GM04503 (cell line): ENCODE measurements at places on chromosomes 5 and 9.

DNA sequence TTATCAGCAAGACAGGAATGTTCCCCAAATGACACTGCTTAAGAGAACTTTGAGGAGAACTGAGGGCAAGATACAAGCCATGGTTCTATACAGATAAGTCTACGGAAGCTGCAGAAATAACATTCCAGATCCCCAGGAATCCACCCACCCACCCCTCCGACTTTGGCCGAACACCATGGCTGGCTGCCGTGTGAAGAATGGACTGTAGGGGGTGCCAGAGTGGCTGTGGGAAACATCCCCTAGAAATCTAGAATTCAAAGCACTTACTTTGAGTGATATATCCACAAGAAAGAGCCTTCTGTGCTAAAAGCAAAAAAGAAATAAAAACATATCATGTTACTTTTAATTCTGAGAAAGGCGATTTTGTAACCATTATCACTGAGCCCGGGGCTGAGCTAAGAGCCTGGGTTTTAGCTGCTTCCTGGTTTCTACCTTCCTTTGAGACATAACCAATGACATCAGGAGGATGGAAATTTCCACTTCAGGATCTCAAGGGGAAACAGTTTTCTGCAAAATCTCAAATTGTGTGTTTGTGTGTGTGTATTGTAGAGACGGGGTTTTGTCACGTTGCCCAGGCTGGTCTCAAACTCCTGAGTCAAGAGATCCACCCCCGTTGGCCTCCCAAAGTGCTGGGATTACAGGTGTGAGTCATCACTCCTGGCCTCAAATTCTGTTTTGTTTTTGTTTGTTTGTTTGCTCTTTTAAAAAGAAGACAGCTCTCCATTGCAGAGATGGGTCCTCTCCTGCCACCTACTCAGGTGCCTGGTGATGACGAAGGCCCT lies 36.4 kb downstream of the GGTA1 start:
- DNase-seq = no peak

GRCh38 chr9:114002271-114002985 lies 75.7 kb downstream of the AMBP start:
- DNase-seq = no peak

DNA sequence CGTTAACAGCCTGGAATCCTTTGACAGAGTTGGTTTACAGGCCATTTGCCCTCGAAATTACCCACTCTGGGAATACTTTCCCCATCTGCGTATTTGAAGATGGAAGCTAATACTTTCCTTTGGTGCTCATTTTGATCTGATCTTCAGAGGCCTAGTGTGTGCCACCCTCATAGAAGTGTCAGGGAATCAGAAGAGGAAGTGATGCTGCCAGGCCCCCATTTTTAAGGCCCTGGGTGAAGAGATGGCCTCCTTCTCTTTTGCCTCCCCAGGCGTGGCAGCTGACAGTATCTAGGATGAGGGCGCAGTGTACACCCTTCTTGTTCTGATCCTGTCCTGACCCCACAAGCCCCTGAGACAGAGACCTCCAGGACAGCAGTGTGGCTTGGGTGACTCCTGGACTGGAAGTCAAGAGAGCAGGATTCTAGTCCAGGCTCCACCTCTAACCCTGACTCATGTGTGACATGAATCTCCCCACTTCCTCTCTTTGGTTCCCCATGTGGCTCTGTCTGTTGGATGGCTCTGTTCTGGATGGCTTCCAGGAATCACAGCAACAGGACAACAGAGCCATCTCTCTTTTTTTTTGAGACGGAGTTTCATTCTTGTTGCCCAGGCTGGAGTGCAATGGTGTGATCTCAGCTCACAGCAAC lies 27.8 kb downstream of the CSF1R start:
- DNase-seq = peak; percentile 88

DNA sequence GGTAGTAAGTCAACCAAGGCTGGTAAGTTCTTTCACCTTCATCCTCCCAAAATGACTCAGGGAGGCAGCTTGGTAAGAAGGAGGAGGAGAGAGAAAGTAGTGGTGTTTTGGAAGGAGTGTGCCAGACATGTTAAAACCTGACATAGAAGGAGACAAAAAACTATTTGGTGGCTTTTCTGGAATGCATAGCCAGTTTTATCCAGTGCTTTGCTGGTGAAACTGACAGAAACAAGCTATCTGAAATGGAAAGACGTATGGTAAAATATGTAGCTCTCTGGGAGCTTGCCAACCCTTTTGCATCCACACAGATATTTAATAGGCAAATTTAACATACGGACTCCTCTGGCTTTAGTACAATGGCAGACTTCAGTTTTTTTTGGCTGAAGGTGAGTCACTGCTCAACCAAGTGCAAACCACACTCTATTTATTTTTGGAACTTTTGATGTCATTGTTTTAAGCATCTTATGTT lies 45.4 kb downstream of the RAB14 start:
- peak; percentile 26 for DNase-seq

DNA sequence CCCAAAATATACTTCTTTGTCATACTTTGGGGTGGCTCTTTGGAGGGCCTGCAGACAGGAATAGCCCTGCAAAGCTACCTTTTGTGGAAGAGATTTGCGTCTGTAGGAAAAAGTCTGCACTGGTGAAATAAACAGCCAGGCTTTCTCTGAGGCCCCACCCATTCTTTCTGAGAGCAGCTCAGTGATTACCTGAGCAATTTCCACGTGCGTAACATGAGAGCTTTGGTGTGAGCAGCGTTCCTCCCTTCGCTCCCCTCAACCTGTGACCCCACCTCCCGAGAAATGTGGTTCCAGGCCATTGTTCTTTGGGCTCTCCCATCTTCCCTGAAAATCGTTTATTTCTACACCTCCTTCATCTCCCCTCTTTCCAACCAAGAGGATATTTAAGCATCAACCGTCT lies 23.8 kb upstream of the FBP1 start:
- no peak for DNase-seq

DNA sequence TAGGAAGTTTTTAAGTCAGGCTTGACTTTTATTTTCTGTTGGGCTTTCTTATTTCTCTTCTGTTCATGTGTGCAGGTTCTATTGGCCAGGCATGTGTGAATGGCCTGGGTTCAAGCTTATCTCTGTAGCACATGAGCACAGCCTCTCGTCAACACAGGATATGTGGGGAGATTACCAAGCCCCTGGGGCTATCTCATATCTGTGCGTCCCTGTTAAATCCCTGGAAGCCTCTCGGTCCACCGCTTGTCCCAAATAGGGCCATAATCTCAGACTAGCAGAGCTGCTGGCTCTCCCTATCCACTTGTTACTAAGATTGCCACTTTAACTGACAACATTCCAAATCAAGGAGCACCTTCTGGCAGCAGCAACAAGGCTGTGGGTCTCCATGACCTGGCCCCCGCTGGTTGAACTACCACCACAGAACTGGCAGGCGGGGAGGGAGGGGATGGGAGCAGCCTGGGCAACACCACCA lies 28.4 kb upstream of the EBF1 start:
- DNase-seq = no peak

DNA sequence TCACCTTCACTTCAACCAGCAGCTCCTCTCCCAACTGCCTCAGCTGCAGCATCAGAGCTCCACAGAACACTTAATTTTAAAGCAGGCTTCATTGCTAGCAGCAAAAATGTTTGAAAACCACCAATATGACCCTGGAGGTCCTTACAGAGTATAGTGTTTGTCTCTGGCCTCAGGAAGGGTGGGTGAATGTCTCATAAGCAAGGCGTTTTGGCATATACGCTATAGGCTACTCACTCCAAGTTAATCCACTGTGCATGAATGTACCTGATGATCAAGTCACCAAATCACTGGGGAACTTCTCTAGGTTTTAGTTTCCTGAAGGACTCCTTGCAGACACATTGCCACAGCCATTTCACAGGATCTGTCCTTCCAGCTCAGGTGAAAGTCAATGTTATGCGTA lies 125.3 kb downstream of the GABBR2 start:
- DNase-seq = no peak
